NCI-H2081 (cell line): ENCODE measurements at places on chromosomes 13 and 19.
A peak's percentile ranks its signal among the peaks of the same experiment; 100 is the strongest.

- no peak for DNase-seq
Measured at GRCh38 chr19:1183543-1184172, 9.6 kb upstream of the SBNO2 start.

- peak; percentile 39 for DNase-seq
Measured at GRCh38 chr19:6271721-6272410, 7.9 kb downstream of the MLLT1 start.

DNA sequence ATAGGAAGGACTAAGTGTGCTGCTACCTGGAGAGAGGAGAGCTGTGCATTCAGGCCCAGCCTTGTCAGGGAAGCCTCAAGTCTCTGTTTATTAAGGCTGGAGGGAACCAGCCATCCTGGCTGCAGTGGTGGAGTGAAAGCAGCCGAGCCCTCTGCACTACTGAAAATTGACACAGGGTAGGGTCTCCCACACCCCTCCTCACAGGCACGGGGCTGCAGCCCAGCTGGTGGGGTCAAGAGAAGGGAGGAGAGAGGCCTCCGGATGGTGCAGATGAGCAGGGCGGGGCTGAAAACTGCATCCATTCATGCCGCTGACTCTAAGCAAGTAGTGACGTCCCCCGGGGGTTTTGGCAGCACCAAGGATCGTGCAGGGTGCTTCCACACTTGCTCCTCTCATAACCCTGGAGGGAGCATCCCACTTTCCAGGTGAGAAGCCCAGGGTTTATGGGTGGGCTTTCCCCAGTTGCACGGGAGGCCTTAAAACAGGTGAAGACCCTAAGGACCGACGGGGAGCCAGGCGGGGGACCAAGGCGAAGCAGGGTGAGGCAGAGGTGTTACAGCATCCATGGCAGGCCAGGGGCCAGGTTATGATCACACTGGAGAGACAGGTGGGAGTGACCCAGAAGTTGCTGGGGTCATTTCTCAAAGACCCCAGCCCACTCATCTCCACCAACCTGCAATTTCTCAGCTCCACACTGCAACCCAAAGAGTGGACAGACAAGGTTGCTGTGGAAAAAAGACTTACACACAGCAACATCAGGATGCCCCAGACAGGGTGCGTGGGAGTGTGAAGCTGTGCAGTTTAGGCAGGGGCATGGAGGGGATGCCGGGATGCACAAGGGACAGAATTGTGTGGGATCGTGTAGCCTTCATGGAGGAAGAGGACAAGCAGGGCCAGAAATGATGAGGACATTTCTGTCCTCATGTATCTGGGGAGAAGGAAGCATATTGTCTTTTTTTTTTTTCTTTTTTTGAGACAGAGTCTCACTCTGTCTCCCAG, 36.8 kb downstream of the VSTM2B start:
- no peak for DNase-seq

- no peak for DNase-seq
Measured at GRCh38 chr13:41702540-41702939, 245.2 kb downstream of the RGCC start.

DNA sequence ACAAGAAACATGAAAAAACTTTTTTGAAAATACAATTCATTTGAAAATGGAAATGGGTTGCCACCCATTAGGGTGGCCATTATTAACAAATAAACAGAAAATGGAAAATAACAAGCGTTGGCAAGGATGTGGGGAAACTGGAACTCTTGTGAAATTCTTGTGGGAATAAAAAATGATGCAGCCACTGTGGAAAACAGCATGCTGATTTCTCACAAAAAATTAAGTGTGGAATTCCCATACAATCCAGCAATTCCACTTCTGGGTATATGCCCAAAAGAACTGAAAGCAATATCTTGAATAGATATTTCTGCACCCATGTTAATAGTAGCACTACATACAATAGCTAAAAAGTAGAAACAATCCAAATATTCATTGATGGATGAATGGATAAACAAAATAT, 165.2 kb downstream of the DCLK1 start:
- DNase-seq, result no peak

GRCh38 chr19:19067276-19068072, 3.7 kb downstream of the SLC25A42 start:
- DNase-seq, result no peak

- DNase-seq, result no peak
Measured at GRCh38 chr13:22461854-22462490, 718.8 kb upstream of the SGCG start.

DNA sequence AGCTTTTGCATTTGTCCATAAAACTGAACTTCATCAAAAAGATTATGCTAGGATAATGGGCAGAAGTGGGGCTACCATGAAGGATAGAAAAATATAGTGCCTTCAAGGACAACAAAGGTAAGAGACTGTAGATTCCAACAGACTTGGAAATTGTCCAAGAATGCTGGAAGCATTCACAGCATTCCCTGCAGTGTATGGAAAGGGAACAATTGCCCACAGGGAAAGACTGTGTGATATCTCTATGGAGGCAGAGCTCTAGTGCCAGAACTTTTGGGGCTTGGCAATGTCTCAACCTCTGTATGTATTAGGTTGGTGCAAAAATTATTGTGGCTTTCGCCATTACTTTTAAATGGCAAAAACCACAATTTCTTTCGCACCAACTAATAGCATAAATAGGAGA, 1598.8 kb upstream of the MIR17HG start:
- DNase-seq, result no peak

- DNase-seq, result peak; percentile 21
Measured at GRCh38 chr13:113275387-113275786, 21.7 kb upstream of the LAMP1 start.

DNA sequence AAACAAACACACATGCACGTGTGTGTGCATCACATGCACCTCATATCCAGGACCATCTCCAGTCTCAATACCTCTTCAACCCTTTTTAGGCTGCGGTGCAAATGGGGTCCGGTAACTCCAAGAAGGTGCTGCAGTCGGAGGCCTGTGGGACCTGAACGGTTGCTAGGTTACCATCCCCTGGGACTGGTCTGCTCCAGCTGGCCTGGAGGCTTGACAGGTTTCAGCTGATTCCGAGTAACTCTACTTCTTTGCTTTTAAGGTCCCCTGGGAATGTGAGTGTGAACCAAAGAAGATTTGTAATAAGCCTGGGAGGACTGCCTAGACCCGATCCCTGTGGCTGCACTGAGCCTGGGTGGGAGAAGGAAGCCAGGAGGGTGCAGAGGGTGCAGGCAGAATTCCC, 117.5 kb downstream of the CCNA1 start:
- peak; percentile 9 for DNase-seq

GRCh38 chr19:32230441-32230840, 115.0 kb upstream of the ZNF507 start:
- DNase-seq, result no peak

DNA sequence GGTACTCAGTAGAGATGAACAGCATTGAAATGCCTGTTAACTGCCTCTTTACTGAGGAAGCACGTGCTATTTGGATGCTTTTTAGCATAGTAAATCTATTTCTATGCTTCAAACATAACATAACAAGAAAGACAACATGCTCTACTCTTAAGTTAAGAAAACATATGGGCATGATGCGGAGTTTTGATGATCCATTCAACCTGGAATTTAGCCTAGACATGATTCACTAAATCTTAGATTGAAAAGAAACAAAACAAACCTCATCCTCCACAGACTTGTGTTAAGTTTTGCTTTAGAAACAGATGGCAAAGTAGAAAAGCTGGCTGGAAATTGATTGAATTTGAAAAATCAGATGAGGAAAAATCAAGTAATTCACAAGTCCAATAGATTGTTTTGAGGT, 593.8 kb downstream of the OLFM4 start:
- DNase-seq, result no peak

DNA sequence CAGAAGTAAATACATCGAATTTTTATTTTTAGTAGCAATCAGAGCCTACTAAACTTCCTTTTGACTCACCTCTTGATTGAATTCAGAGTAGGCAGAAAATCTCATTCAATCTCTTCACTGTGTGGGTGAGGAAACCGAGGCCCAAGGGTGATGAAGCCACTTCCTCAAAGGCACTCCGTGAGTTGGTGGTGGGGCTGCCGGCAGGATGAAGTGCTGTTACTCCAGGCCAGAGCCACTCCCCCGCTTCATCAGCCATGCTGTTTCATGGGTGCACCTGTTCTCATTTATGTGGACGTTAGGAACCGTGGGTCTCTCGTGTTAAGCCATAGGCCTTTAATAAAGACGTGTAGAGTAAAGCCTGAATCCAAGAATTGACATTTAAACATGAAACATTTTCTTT, 13.2 kb downstream of the ING1 start:
- no peak for DNase-seq

DNA sequence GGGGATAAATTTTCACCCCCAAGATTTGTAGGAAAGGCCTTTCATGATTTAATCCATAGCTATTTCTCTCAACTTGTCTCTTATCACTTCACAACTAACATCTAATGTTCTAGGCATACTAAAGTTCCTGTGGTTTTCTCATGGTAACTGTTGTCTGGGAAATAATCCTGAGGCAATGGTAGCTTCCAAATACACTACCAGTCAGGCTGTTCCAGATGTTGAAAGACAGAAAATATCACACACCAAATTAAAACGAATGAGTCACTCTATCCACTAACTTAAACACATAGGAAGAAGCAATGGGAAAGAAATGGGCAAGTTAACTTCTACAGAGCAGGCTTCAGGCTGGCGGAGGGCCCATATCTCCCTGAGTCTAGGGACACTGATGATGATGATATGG, 77.7 kb upstream of the MYO16 start:
- no peak for DNase-seq
